Pulmonary artery endothelial cell (primary cell): ENCODE measurements at places on chromosomes 3 and 15. TPM values are rescaled to one million over a fixed set of nuclear protein-coding genes. Genes with fewer than 3 reads are reported as not detected.
A peak's percentile ranks its signal among the peaks of the same experiment; 100 is the strongest.

RBPMS2 gene
- total RNA-seq: 0.07 TPM in 1 of 2 replicates, not detected in the other

ULK3 gene
- total RNA-seq: 22.4 and 27.0 TPM in 2 replicates

DNA sequence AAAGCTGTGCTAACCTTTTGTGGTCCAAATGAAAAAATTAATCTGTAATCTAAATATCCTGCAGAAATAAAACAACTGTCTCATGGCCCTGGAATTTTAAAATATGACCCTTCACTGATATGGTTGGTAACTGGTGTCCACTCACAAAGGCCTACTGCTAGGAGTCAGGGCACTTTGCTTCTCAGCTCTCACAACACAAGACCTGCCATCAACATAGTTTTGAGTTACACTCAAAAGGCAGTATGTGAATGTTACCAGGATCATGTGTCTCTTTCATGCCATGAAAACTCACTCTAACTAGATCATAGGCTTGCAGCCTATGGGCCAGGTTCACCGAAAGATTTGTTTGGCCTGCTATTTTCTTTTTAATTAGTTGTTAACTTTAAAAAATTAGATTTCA is 10.0 kb upstream of the MLF1 start:
- DNase-seq: no peak

- DNase-seq: peak; percentile 70
These were observed 12.8 kb upstream of the MTMR10 start for GRCh38 chr15:31004220-31004733.

- DNase-seq: no peak
These were observed 96.4 kb downstream of the ITPR1 start for GRCh38 chr3:4589475-4590097.

DNA sequence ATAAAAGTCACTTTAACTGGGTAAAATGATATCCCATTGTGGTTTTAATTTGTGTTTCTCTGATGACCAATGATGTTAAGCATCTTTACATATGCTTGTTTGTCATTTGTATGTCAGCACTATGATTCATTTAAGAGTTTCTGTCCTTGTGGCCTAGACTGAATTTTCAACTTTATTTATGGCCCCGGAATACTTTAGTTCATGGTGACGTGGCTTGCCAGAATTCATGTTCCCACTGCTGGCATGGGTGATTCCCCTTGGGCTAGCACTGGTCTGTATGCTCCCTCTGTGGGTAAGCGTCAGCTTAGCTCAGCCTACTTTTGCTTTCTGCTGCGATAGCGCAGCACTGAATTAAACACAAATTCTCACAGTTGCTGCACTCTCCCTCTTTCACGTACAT is 436.3 kb upstream of the SGO1 start:
- no peak for DNase-seq
